Fibroblast of skin of right biceps (primary cell): ENCODE measurements at places on chromosomes 1 and 21.

GRCh38 chr1:8905582-8906191 lies 27.2 kb upstream of the ENO1 start:
- DNase-seq, result peak; percentile 48

GRCh38 chr21:16569679-16570078 lies 839.9 kb downstream of the USP25 start:
- DNase-seq, result peak; percentile 48

DNA sequence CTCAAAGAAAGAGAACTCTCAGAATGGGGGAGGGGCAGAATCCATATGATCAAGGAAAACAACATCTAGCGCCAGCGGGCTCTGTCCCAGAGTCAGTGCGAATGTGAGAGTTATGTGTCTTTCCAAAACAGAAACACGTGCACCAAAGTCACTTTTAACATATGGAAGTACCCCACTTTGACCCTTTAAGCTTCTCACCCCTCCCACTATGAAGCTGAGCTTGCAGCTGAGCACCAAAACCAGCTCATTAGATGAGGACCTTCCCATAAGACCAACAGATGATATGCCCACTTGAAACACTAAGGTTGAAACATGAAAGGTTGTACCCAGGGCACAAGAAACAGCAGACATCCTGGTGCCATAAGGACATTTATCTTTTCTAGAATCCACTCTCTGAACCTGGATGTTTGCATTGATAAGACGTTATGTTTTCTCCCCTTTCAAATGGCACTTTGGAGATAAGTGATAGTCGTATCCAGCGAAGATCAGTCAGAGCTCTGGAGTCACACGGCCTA lies 171.0 kb downstream of the TGFBR3 start:
- DNase-seq, result no peak

DNA sequence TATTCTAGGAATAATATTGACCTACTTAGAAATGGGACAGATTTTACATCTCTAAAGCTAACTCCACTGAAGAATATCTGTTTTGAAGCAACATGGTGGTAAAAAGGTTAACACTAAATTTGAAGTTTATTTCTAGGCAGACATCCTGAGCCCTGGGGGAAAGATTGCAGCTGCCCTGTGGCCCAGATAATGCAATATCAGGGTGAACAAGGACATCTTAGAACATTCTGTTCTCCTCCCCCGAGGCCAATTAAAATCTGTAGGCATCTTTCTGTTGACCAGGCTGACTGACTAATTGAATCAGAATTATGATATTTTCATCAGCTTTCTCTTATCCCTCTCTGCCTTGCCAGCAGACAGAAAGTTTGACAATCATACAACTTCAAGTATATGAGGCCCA lies 149.8 kb upstream of the DUSP10 start:
- peak; percentile 32 for DNase-seq

- DNase-seq, result no peak
These were observed 157.8 kb downstream of the PCBP3 start for GRCh38 chr21:45801129-45801964.

GRCh38 chr1:235259133-235259778 lies 68.7 kb downstream of the ARID4B start:
- no peak for DNase-seq

DNA sequence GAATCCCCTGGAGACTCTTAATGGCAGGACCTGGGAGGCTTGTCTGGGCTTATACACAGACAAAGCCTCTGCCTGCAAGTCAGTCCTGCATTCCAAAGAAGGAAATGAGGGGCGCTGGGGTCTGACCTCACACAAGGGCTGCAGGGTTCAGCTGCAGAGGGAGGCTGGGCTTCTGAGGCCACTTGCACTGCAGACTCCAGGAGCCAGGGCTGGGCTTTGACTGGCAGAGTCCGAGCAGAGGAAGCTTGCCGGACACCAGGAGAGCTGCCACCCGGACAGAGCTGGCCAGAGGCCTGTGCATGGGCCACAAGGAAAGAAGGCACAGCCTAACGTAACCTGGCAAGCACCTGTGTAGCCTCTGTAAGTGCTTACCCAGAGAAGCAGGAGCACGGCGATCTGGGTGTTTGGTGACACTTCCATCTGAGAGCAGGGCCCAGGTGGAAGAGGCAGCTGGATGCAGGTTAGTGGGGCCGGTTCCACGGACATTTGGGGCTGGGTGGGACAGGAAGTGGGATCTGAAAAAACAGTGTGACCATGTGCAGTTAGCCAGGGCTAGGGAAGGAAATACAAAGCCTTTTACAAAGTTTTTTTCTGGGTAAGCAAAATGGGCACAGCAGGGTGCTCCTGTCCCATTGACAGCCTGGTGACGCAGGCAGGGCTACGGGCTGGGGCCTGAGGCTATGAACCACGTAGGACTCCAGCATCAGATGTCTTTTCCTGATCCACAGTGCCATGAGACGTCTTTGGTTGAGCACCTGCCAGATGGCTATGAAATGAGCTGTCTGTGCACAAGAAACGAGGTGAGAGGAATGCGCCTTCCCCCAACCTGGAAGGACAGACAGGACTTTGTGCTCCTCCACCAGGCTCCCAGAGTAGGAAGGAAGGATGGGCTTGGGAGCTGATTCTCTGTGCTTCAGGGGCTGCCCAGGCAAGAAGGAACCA lies 37.3 kb upstream of the LBR start:
- no peak for DNase-seq

- DNase-seq, result peak; percentile 41
These were observed 147.2 kb downstream of the CHD1L start for GRCh38 chr1:147389532-147390184.

DNA sequence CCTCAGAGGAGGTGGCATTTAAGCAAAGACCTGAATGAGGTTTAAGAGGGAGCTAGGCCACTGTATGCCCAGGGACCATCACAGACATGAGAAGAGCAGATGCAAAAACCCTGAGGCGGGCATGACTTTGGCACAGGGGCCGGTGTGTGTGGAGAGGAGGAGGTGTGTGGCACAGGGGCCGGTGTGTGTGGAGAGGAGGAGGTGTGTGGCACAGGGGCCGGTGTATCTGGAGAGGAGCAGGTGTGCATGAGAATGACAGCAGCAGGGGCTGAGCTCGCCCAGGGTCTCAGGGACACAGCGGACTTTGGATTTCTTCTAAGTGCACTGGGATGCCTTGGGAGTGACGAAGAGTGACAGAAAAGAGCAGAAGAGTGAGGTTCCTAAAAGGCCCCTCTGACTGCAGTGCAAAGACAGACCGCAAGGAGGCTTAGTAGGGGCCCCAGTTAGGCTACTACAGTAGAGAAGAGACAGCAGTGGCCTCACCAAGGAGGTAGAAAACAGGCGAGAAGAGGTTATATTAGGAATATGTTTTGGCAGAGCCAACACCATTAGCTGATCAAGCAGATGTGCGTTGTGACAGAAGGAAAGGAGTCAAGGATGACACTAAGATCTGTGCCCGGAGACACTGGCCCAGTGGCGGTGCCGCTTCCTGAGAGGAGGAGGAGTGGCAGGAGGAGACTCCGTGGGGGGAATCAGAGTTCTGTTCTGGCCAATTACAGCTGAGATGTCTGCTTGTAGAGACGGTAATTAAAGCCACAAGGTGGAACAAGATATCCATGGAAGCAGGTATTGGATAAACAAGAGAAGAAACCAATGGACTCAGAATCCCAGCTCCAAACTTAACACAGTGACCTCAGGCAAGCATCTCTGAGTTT lies 18.4 kb downstream of the ZBTB17 start:
- no peak for DNase-seq

DNA sequence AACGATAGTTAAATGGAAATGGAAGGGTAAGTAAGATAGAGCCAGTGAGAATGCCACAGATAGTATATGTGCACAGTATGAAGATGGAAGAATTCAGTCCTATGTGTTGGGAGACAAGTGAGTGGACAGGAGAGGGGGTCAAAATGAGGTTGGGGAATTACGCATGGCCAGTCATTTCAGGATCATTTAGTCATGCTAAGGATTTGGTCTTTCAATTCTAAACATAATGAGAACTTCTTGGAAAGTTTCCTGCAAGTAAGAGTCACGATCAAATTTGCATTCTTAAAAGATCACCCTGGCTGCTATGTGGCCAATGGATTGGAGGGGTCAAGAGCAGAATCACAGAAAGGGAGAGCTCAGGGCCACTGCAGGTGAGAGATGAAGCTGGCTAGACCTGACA lies 64.0 kb upstream of the KCNK2 start:
- peak; percentile 59 for DNase-seq

DNA sequence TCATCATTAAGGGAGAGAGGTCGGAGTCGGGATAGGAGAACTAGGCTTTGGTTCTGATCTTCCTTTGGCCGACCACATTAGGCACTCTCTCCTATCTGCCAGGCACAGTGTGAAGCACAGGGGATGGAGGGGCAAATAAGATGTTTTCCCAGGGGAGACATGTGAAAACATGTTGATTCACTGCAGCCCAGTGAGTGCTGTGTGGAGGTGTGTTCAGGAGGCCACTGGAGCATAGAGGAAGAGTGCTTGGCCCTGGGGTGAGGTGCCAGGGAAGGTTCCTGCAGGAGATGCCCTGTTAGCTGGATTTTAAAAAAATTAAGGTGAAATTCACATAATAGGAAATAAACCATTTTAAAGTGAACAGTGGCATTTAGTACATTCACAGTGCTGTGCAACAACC lies 3.7 kb downstream of the VANGL2 start:
- DNase-seq, result no peak

DNA sequence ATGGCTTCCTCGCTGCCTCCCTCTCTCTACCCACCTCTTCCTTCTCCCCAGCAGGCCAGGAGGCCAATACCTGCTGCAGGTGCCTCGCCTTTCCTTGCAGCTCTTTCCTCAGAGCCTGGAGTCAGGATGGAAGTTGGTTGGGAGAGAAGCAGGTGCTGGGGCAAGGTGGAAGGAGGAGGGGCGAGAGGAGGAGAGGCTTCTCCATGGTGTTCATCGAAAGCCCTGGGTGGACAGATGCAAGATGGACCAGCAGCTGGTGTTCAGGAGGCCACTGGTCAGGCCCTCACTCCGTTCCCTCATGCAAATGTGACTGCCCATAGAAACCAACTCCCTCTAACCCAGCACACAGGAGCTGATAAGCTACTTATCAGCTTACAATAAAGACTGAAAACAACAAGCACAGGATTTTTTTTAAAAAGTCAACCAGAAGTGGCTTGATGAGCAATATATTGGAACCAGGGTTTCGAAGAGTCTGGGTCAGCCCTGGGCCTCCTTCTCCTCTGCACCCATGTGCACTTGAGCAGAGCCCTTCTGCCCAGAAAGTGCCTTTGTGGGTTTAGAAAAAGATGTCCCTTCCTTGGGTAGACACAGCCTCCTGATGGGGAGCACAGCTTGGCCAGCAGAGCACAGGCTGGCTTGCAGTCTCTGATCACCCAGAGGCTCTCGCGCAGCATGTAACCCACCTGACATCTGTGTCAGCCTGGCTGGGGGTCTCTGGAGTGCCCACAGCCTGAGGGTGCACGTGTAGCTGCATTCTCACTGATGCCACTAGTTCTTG lies 16.6 kb upstream of the GSTM4 start:
- no peak for DNase-seq
